ENCODE measurements at places on chromosomes 4 and X.

DNA sequence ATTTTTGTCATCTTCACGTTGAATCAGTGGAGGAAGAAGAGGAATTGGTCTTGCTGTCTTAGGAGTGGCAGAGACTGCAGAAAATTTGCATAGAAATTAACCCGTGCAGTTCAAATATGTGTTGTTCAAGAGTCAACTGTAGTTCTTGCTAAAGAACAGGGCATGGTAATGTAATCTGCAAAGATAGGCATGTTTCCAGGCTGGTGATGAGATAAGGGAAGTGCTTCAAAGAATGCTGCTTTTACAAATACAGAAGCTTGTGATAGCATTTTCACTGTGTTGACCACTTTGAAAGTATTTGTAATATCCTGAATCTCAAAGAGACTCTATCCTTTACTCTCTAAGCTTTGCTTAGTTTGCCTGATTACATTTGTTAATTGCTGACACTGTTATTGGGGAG, 60.1 kb downstream of the PRRG1 start:
- no peak for DNase-seq

DNA sequence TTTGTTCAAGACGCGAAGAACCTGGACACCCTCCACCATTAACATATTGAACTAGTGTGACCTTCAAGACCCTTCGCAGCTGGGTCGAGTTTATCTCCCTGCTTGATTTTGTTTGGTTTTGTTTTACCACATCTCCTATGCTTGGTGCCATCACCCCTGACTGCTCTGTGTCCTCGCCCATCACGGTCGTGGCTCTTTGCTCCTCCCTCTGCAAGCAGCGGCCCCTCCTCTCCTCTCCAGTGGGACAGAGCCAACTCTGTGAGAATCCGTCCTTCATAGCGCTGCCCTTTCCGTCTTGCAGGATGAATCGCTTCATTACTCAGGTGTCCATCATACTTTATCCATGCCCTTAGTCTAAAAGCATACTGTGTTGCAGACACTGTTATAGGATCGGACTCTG, 9.1 kb upstream of the FAM149A start:
- DNase-seq: no peak

DNA sequence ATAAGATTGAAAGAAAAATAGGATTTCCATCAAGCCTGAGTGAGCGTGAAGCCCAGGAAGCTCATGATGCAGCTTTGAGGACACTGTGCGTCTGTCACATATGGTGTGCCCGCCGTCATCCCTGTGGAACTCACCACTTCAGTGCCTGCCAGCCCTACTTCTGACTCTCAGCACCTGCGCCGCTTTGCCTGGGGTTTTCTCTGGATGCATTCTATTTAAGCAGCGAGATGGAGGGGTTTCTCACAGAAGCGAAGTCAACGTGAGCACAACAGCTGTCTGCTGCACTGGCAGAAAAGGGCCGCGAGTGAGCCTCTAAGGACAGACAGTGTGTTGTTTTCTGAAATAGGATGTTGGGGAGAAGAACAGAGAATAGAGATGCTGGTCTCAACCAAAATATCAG, 6.2 kb upstream of the TMEM128 start:
- DNase-seq: no peak

GRCh38 chrX:67563469-67564448, 19.9 kb downstream of the AR start:
- DNase-seq: no peak

GRCh38 chr4:47933840-47934239, 19.5 kb upstream of the NFXL1 start:
- DNase-seq: peak; percentile 14

DNA sequence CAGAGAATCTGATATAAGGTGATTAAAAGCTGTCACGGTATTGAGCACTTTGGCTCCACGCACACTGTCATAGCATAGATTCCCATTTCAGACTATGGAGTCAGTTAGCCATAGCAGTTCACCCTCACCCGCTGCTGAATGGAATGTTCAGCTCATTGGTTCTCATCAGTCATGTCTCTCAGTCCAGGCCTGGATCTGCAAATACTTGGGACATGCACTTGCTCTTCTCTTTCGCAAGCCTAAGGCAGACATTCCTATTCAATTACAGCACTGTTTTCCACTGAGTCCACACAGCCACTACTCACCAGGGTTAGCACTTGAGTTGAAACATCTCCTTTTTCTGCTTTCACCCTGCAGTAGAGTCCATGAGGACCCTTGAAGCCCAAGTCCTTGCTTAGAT, 30.6 kb upstream of the SCML1 start:
- no peak for DNase-seq

- DNase-seq: no peak
Measured at GRCh38 chr4:130576218-130576617, 1480.3 kb downstream of the C4orf33 start.

DNA sequence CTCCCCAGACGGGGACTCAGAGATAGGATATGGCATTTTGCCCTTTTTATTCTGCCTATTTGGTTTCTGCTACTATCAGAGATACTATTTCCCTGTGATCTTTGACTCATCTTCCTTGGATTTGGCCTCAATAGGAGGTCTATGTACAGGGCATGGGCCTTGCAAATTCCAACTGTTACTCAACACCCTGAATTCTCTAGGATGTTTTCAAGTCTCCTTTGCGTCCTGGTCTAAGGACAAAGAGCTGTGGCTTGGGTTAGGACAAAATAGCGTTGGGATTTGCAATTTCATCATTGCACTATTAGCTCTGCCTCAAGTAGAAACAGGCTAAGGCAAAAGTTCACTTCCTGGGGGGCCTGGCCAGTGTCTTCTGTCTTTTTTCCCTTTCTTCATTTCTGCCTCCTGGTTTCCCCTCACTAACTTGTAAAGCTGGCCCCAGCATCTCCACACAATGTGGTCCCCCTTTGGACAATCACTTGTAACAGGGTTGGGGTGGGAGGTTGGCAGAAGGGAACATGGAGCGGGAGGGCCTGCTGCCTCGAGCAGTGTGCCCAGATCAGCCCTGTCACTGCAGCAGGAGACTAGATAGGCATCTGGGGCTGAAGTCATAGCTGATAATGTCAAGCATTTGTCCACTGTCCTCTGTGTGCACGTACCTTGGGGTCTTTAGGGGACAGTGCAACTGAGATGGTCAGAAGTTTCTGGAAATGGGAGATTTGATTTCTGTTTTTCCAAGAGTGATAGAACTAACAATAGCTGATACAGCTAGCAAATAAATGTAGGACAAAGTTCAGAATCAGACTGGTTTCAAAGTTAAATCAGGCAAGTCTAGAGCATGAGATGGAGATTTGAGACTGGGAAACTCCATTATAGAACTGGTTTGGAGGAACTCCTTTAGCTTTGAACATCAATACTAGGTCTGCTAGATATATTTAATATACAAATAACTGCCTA, 25.8 kb upstream of the STBD1 start:
- DNase-seq: no peak

DNA sequence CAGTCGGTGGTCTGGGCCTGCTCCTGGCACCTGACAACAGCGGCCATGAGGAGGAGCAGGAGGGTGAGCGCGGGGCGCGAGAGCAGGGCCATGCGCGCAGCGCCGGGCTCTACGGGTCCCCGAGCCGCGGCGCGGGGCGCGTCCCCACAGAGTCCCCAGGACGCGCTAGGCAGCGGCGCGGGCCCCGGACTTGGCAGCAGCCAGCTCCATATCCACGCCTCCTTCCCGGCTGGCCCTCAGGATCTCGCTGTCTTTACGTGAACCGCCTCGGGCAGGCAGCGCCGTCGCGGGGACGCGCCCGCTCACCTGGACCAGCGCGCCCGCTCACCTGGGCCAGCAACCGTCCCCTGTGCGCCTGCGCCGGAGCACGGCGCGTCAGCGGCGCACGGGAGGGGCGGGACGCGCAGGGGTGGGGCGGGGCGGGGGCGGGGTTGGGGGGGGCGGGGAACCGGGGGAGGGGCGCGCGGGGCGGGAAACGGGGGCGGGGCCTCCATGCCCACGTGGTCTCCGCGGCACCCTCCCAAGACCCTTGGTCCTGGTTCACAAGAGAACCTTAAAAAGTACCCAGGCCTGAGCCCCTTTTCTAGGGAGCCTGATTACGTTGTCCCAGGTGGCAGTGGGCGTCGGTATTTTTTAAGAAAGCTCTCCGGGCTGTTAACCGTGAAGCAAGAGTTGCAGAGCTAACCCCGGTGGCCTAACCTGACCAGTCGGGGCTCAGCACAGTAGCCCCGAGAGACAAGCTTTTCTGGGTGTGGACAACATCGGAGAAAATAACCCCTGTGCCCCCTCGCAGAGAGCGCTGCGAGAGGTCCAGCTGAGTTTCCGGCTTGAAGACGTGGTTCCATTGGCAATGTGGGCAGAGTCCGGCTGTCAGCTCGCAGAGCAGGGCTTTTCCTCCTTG, at the start of gene PLA2G12A:
Gene PLA2G12A (minus strand): TSS at position 353 of the 901 bp plus-strand sequence. CDS start 261 bp downstream, at position 92.
- DNase-seq: peak; percentile 70

GRCh38 chr4:125714845-125715244, 400.1 kb downstream of the FAT4 start:
- no peak for DNase-seq

GRCh38 chr4:100113732-100114131, 76.5 kb downstream of the DDIT4L start:
- DNase-seq: no peak

DNA sequence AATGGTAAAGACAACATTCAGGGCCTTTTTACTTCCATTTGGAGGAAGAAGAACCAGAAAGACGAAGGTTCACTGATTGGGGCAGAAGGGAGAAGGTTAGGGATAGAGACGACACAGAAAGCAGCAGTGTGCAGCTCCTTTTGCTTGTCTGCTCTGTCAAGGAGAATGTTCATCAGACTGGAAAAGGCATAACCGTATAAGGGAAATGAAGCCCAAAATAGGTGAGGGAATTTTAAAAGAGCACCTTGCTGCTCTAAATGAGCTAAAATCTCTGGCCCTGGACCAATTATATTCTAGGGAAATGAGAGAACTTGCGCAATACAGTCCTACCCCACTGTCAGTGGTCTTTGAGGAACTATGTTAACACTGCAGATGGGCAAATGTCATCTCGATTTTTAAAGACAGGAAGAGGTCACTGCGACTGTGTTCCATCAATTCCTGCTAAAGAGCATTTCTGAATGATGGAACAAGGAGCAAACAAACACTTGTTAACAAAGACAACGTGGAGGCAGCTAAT, 909.8 kb upstream of the FTHL17 start:
- peak; percentile 2 for DNase-seq

GRCh38 chr4:173272314-173272713, 61.8 kb downstream of the HMGB2 start:
- no peak for DNase-seq

GRCh38 chr4:140834839-140835495, 78.8 kb upstream of the TBC1D9 start:
- no peak for DNase-seq

DNA sequence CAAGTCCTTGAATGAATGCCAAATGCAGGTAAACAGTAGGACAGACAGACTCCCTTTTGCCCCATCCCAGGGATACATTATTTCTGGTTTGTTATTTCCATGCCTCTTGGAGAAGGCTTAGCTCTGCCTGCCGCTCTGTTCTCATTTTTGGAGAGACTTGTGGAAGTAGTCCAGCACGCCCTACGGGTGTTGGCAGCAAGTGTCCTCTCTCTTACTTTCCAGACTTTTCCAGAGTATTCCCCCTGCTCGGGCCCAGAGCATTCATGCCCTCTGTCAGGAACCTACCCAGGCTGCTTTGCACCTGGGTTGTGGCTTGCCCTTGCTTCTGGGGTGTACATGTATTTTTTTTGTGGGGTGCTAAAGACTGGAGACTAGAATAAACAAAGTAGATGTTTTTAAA, 15.3 kb downstream of the SLC34A2 start:
- DNase-seq: no peak

DNA sequence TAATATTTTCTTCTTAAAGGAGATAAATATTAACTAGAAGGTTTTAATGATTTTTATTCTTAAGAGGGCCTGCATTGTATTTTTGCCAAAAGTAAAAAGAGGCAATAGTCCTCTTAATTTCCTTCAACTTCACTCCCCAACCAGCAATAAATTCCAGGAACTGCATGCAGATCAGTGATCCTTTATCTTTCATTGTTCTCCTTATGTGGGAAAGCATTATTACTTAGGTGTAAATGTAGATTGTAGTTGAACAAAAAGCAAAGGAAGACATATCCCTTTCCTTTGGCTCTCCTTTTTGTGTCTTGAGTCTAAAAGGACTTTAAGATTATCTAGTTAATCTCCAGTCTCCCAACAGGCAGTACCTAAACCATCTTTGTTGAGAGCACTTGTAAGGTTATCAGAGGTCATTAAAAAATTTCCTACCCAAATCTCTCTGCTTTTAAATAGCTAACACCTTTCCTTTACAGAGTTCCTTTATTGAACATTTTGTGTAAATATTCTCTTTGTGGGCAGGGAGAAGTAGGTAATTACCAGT, 55.3 kb downstream of the RAPGEF2 start:
- no peak for DNase-seq

DNA sequence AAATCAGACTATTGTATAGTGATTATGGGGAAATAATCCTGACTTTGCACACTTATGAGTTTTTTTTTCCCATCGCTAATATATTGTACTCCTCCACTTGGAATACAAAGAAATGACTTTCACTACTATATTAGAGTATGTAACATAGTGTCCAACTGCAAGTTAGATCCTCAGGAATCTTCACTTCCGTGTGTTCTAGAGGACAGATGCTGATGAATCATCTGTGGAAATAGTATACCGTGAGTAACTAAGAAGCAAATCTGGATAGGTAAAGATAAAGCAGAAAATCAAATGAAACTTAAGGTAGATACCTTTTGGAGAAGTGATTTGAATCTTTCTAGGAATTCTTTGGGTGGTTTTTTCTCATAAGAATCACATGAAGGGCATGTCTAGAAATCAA, 8.3 kb downstream of the IL21 start:
- no peak for DNase-seq

GRCh38 chr4:173590697-173591096, 60.7 kb upstream of the HAND2 start:
- no peak for DNase-seq

DNA sequence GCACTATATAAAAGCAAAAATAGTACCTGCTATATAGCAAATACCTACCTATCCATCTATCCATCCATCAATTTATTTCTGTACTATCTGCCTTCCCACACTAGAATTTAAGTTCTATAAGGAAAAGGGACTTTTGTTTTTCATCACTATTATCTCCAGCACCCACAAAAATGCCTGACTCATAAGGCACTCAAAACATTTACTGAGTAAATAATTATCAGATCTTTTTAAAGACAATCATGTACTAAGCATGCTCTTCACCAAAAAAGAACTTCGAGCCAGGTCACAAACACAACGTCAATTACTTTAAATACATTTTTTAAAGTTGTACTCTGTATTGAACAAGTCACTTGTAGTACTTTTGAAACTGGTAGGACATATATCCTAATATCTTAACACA, 119.9 kb downstream of the FBXW7 start:
- DNase-seq: no peak

- DNase-seq: no peak
Measured at GRCh38 chrX:26613956-26614355, 398.0 kb downstream of the MAGEB5 start.

DNA sequence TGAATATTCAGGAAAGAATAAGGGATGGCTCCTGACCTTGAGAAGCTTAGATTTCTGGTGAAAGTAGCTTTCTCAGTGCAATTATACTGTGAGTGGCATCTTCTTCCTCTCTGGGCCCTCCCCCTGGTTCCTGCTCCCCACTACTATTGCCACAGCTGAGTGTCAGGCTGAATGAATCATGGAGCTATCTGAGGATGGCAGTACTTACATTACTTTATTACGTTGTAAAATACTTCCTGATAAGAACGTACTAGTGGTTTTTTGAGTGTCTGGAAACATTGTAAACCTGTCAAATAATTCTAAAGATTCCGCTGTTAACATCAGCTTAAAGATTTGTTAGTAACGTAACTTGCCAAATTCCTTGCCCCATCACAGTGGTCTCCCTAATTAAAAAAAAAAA, 36.2 kb downstream of the ARHGAP10 start:
- no peak for DNase-seq
